GM19239 (cell line): ENCODE measurements at places on chromosomes 7 and 10.
A peak's percentile ranks its signal among the peaks of the same experiment; 100 is the strongest.

DNA sequence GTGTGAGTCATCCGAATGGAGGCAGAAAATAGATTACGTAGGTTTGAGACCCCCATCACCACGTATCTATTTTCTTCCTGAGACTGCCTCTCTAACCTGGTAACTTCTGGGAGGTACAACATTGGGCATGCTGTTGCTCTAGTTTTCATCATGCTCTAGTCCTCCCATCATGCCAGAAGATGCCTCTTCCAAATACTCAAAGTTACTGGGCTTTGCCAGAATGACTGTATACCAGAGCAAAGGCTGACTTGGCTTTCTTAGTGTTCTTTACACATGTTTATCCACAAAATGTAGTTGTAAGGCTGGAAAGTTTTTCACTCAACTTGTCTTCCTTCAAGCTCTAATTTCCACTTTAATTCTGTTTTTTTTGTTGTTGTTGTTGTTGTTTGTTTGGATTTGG is 370.5 kb downstream of the MDFIC start:
- DNase-seq: no peak

- DNase-seq: no peak
These were observed 12.3 kb upstream of the ELN start for GRCh38 chr7:74015670-74016069.

DNA sequence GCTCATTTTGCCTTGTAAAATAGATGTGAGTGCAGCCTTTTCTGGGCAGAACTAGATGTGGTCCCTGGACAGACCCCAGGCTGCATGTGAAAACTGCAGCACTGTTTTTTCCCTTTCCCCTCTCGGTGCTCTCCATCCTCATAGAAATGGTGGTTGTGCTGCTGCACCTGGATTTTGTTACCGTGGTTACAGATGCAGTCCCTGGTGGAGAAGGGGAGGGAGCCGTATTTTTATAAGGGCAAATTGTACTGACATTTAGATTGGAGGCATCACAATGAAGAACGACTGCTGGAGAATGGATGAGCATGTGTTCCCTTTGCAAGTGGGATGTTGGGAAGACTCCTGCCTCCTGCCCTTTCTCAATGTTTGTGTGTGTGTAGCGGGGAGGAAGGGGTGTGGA is 469.9 kb downstream of the CCSER2 start:
- DNase-seq: no peak

DNA sequence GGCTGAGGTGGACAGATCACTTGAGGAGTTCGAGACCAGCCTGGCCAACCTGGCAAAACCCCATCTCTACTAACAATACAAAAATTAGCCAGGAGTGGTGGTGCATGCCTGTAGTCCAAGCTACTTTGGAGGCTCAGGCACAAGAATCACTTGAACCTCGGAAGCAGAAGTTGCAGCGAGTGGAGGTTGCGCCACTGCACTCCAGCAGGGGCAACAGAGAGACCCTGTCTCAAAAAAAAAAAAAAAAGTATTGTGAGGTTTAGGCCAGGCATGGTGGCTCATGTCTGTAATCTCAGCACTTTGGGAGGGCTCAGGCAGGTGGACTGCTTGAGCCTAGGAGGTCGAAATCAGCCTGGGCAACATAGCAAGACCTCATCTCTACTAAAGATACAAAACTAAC is 16.0 kb downstream of the TET1 start:
- no peak for DNase-seq

GRCh38 chr7:139673230-139673629 is 104.6 kb downstream of the HIPK2 start:
- no peak for DNase-seq

DNA sequence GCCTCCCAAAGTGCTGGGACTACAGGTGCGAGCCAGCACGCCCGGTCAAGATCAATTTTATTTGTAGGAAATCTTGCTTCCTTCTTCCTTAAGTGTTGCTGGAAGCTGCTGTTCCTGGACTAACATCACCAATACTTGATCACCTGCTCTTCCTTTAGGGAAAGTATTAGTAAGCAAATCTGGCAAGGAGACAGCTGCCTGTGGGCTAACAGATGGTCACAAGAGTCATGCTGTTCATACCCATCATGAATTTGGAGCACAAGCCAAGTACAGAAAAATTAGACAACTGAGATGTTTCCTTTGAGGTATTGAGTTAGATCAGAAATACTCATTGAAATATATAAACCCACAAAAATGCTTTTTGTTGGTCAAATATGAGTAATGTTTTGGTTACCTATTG is 27.9 kb downstream of the BAIAP2L1 start:
- no peak for DNase-seq

DNA sequence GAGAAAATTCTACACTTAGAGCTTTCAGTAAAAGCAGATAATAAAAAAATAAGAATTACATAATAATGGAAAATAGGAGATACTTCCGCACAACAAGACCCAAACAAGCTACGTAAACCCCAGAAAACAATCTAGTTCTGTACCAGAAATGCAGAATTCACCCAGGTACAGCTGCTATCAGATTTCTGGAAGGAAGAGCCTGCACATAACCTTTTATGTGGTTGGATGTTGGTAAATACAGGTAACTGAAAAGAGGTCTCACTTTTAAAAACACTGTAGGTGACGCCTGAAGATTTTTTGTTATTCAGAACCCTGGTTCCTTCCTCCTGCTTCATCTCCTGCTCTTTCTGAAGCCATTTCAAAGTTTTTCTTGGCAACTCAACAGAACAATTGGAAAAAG is 29.9 kb downstream of the PANK1 start:
- no peak for DNase-seq

- no peak for DNase-seq
These were observed 84.7 kb downstream of the CREB5 start for GRCh38 chr7:28497009-28497408.

- no peak for DNase-seq
These were observed 124.5 kb upstream of the FAM20C start for GRCh38 chr7:67661-68395.

- DNase-seq: peak; percentile 45
These were observed 141.3 kb upstream of the KLF14 start for GRCh38 chr7:130875265-130875741.

DNA sequence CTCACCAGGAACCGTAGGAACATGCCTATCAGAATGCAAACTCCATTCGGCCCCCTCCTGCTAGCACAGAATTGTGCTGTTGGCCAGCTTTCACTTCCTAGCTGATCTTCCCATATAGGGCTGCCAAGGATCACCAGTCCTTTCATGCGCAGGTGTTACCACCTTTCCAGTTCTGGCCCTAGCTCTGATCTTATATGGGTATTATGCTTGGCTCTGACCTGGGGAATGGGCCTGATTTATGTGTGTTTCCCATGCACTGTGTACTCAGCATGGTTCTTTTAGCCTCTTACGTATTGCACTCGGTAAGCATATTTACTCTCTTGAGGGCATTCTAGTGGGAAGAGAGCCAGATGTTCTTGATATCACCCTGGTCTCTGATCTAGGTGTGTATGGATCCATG is 11.1 kb downstream of the SLC35G1 start:
- no peak for DNase-seq

DNA sequence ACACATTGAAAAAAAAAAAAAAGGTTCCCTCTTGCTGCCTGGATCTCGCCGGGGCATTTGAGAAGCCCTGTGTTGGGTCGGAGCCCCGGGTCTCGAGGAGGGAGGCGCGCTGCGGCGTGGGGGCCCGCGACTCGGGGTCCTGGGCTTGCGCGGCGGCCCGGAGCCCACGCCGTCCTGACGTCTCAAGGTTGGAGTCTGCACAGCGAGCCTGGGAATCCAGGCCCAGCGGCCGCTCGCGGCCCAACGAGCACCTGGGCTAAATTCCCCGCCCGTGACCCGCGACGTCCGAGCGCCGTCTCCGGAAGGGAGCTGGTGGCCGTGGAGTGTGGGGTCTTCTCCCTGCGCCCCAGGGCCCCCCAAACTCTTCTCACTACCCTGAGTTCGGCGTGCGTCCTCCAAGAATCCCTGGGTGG is 1.4 kb upstream of the CTBP2 start:
- DNase-seq: no peak

DNA sequence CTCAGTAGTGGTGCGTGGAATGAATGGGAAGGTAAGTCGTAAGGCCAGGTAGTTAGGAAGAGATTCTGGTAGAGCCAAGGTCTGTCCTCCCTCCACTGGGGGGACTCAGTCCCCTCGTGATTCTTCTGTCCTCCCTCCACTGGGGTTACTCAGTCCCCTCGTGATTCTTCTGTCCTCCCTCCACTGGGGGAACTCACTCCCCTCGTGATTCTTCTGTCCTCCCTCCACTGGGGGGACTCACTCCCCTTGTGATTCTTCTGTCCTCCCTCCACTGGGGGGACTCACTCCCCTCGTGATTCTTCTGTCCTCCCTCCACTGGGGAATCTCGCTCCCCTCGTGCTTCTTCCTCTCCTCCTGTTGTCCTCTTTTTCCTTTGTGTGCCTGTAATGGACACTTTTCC is 125.1 kb downstream of the CELF2 start:
- no peak for DNase-seq

DNA sequence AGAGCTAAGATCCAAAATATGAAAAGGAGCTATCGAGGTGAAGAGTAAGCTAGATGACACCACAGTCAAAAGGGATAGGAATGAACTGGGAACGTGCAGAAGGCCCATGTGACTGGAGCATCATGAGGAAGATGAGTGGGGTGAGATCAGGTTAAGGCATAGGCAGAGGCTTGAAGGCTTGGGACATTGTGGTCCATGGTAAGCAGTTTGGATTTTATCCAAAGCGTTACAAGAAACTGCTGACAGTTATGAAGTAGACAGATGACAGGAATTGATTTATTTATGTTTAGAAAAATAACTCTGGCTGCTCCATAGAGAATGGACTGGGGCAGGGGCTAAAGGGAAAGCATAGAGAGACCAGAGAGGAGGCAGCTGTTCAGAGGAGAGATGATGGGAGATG is 18.1 kb upstream of the PANK1 start:
- no peak for DNase-seq

GRCh38 chr10:97732052-97732359 is 4.9 kb upstream of the ZFYVE27 start:
- DNase-seq: no peak

DNA sequence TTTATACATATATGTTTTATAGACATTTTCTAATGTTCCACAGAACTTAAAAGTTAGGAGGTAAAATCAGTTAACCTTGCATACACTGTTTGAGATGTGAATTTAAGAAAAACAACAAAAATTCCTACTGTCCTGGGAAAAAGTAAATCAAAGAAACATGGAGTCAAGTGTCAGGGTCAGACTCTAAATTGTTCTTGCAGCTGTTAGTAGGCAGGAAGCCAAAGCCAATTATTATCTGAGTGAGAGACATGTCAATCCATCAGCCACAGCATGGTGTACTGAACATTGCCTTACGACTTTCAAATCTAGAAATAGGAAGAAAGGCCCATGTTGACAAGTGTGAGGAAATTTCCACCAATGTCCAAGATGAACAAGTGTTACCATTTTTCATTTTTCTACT is 461.2 kb upstream of the MBL2 start:
- no peak for DNase-seq

GRCh38 chr7:36284456-36285090 is 105.1 kb upstream of the ANLN start:
- no peak for DNase-seq

DNA sequence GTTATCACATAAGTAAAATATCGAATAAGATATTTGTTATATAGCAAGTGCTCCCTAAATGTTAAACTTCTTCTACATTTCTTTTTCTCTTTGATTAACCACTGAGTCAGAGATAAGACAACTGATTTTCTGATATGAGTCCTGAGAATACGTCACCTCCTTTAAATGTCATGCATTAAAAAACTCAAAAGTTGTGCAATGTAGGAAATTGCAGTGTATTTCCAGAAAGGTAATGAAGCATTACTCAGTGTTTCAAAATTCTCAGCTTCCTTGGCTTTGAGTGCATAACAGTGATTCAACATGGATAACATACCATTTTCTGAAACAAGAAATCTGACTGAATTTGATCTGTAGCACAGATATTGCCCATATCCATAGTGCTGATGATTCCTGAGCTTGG is 155.8 kb downstream of the BMPER start:
- no peak for DNase-seq

GRCh38 chr7:28076423-28077200 is 104.0 kb downstream of the JAZF1 start:
- DNase-seq: no peak

DNA sequence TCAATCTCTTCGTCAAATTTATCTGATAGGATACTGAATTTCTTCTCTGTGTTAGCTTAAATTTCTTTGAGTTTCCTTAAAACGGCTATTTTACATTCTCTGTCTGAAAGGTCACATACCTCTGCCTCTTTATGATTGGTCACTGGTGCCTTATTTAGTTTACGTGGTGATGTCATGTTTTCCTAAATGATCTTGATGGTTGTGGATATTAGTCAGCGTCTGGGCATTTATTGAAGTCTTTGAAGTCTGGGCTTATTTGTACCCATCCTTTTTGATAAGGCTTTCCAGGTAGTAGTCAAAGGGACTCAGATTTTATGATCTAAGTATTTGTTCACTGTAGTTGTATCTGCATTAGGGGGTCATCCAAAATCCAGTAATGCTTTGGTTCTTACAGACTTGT is 1407.5 kb upstream of the LRRTM3 start:
- DNase-seq: no peak

DNA sequence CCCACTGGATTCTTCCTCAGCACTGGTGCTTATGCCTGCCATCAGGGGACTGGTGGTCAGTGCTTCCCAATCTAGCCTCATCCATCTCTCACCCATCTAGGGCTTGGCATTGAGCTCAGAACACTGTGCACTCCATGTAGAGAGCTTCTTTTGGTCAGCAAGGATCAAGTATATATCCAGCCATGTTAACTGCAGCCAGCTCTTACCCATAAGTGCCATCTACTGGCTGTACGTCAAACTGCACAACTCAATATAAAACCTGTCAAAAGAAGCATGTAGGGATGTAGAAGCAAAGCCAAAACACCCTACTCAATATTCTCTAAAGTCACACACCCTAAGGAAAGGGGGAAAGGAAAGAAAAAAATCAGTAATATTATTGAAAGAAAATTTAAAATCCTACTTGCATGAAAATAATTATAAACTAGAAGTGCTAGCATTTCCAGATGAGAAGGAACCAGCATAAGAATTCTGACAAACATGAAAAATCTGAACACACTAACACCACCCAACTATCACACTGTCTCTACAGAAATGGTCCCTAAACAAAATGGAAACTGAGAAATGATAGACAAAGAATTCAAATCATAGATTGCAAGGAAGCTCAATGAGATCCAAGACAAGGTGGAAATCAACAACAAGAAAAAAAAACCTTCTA is 531.1 kb upstream of the STEAP1 start:
- peak; percentile 1 for DNase-seq

DNA sequence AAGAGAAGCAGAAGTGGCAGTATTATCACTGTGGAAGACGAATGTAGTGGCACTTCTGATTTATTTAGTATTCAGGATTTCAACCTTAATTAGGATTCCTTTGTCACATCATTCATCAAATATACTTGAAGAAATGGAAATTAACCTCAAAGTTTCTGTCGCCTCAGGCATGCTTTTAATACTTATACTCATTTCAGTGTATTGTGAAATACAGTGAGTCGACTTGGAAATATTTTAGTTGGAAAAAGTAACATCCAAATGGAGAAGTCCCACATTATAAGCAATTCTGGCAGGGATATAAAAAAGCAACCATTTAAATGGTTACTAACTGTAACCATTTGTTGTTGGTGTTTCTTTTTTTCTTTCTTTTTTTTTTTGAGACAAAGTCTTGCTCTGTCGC is 648.8 kb downstream of the ARL4A start:
- DNase-seq: no peak

- DNase-seq: no peak
These were observed 82.8 kb downstream of the CHST15 start for GRCh38 chr10:124010563-124011131.

- DNase-seq: no peak
These were observed 169.0 kb upstream of the GPR26 start for GRCh38 chr10:123496996-123497660.
